Stomach (tissue), 19 donors: ENCODE measurements at places on chromosomes 7 and 10. TPM values are rescaled to one million over a fixed set of nuclear protein-coding genes. Genes with fewer than 3 reads are reported as not detected.

- H3K27ac ChIP-seq = no peak overlapping the region
- peaks cover 17% of the 10 kb centered on the region for H3K4me1 ChIP-seq
- no peaks in the 10 kb centered on the region for H3K27me3 ChIP-seq
Measured at GRCh38 chr7:73454424-73454823, 20.8 kb downstream of the FZD9 start.

CRCP gene
- 51.0 TPM for total RNA-seq

LIPJ gene
- total RNA-seq = not detected

GRCh38 chr7:9028012-9028411 is 594.6 kb downstream of the NXPH1 start:
- no peak for DNase-seq
- H3K27ac ChIP-seq = no peak overlapping the region
- H3K4me3 ChIP-seq = no peak overlapping the region
- no peaks in the 10 kb centered on the region for H3K36me3 ChIP-seq
- H3K4me1 ChIP-seq = no peaks in the 10 kb centered on the region

DNA sequence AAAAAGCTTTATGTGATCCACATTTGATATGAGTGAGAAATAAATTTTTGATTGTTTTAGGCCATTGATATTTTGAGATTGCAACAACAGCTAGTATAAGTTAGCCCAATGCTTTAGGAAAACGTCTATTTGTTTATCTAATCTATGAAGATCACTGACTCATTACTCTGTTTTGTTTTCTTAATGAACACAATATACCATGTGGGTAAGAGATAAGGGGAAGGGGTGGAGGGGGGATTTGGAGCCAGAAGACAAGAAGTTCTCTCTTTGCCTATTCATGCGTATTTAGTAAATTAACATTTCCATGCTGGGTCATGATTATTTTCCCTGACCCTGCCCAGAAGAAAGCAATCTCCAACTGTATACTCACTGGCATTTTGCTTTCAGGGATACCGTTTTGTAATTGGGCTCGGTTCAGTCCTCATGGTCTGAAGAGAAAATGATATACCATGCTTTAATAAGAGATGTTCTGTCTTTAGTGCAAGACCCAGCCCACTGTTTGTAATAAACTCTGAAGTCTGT is 359.5 kb upstream of the NPSR1 start:
- DNase-seq = no peak
- H3K36me3 ChIP-seq = no peaks in the 10 kb centered on the region
- H3K4me3 ChIP-seq = no peak overlapping the region
- no peaks in the 10 kb centered on the region for H3K27me3 ChIP-seq
- H3K4me1 ChIP-seq = no peaks in the 10 kb centered on the region

UTF1 gene
- not detected for total RNA-seq

- no peak overlapping the region for H3K27ac ChIP-seq
- no peaks in the 10 kb centered on the region for H3K36me3 ChIP-seq
- no peaks in the 10 kb centered on the region for H3K4me1 ChIP-seq
- no peak overlapping the region for H3K4me3 ChIP-seq
- DNase-seq = no peak
- H3K27me3 ChIP-seq = no peaks in the 10 kb centered on the region
Measured at GRCh38 chr10:16835228-16835627, 18.0 kb upstream of the RSU1 start.
